HFF-Myc (cell line): ENCODE measurements at places on chromosomes 4 and X.

DNA sequence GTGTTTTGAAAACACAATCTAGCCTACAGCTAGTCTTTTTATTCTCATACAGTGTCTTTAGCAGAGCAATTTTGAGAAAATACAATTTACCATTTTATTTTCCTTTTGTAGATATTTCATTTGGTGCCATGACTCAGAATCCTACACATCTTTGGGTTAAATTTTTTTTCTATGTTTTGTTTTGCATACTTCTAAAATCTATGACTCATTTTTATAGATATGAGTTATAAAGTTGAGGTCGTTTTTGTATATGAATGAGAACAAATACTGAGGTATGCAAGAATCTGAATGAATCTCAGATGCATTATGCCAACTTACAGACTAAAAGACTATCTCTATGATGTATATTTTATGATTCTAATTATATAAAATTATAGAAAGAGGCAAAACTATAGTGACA is 206.5 kb upstream of the ANXA10 start:
- no peak for DNase-seq

- no peak for DNase-seq
These were observed 3.4 kb upstream of the ZRSR2 start for GRCh38 chrX:15786915-15787314.

DNA sequence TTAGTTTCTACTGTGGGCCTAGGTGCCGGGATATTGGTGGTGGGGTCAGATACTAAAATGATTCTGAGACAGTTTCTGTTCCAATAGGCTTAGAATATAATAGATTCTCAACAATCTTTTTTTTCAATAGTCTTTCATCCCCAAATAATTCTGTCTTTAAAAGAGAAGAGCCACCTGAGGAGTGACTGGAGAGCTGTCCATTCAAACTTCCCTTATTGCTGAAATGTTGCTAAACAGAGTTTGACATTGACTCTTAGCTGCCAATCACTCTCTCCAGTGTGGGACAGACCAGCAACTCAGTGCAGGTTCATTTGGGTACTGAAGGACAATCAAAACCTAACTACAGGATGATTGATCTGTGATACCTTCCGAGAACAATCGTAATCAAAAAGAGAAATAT is 12.4 kb upstream of the ADH7 start:
- DNase-seq: no peak

GRCh38 chr4:15930314-15930713 is 8.2 kb downstream of the FGFBP1 start:
- DNase-seq: no peak

DNA sequence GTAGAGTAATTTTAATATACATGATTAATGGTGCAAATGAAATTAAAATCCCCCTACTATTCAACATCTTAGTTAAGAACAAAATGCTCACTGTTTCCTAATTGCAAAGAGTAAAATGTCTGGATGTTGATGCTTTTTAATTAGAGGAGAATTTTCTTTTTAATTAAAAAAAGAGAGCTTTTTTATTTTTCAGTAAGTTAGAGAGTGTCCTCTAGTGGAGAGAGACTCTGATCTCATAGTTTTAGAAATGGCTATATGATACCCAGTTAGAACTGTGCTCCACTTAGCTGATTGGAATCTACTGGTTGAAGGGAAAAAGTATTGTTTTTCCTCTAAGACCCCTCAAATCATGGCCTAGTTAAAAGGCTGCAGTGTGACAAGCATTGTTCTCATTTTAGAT is 312.0 kb upstream of the MAGEB2 start:
- DNase-seq: no peak

DNA sequence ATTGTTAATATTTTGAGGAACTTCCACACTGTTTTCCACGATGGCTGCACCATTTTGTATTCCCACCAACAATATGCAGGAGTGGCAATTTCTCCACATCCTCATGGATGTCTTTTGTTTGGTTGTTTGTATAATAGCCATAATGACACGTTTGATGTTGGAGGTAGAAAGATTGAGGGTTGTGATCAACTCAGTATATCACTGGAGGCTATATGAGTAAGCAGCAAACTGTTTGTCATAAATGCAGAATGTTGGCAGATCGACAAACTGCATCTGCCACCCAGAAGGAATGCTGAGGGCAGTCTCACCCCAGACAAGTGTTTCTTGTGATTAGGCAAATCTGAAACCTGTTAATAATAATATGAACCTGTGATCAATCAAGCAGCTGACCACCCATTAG is 243.9 kb upstream of the WDFY3 start:
- no peak for DNase-seq

DNA sequence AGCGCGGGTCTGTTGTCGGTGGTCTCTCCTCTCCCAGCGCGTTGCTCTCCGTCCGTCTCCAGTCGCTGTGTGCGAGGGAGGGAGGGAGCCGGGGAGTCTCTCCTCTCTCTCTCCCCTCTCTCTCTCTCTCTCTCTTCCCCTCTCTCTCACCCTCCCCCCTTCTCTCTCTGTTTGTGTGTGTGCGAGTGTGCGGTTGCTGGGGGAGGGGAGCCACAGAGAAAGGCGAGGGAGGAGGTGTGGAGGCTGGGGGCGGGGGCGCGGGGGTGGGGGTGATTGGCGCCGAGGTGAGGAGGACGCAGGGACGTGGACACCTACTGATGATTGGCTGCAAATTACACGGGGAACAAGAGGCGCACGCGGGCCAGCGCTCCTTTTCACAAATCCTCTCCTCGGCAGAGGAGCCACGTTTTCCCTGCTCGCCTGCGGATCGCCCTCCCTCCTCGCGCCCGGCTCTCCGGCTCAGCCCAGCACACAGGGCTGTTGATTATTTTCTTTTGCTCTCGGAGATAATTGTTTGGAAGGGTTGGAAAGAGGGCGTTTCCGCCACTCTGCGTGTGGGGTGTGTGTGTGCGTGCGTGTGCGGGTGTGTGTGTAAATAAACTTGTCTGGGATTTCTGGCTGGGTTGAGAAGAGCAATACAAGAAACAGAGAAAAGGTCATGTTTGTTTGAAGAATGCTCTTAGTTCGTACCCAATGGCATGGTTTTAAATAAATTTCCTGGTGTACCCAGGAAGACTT is at the start of gene CXXC4:
Gene CXXC4 (minus strand): TSS at position 73 of the 738 bp plus-strand sequence. CDS start 3,092 bp downstream, outside the sequence.
- DNase-seq: no peak

GRCh38 chrX:154988719-154989118 is 33.8 kb downstream of the F8 start:
- no peak for DNase-seq

DNA sequence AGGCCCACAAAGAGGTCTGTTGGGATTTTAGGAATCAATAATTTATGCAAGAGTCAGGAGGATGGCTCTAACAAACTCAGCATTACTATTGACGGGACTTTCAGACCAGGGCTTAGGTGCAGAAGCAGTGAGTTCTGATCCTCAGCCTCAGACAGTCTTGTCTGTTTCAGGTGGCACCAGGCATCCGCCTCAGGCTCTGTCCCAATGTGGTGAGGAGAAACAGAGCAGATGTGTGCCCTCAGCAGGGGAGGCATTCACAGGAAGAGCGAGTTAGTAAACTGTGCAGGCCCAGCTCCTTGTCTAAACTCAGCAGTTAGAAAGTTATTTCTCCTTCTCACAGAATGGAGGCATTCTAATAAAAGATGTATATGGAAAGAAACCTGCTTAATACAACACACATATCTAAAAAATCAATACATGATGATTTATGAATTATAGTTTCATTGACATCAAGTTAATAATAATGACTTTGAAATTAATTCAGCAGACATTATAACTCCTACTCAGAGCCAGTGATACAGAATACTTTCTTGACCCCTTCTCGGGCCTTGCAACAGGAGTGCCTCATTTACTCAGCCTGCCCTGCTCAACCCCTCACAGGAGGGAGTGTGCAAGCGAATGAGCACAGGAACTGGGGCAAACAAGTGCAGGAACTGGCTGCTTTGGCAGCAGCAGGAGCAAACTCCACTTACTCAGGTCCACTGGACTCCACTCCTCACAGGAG is 202.8 kb upstream of the SMIM31 start:
- no peak for DNase-seq

GRCh38 chr4:153318696-153319320 is 25.7 kb upstream of the MND1 start:
- peak; percentile 22 for DNase-seq

DNA sequence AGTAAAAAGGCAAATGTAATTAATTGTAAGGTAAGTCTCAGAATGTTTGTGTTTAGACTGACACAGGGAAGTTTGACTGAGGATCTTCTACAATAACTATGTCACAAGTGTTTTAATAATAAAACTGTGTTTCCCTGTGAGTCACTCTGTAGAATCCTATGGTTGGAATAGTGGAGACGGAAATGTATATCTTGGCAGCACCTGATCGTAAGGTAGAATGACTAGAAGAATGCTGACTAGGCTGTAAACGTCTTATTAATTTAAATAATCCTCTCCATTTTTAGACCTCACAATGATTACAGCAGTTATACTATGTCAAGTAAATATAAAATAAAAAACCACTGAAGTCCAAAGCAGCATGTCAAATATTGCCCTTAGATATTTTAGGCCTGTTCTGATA is 266.0 kb downstream of the CCSER1 start:
- no peak for DNase-seq

DNA sequence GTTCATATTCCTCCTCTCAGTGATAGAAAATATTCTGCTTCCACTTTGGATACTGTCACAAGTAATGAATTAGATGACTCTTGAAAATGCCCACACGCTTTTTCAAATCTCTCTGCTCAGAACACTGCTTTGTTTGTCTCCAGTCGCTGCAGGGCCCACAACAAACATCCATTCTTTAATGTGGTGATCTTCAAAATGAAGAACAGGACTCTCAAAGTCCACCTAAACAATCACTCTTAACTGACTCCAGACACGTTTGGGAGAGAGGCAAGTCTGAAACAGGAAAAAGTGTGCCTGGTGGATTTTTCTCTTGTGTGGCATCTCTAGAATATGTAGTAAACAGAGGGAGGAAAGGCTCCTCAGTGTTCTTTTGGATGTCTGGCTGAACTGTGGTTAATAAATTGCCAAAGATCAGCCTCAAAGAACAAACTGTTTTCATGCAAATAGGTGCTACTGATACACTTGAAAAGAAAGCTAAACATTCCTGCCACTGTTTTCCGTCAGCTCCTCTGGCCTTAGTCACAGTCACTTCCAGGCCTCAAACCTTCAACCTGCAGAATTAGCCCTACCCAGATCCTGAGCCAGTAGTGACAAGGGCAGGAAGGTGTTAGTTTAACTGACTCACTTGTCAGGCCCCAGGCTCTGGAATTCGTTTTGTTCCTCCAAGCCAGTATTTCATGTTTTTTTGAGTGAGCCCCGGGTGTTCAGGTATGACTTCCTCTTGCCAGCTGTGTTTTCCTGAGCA is 259.6 kb upstream of the GPC4 start:
- DNase-seq: no peak

- no peak for DNase-seq
These were observed 886 bp upstream of the WWC2 start for GRCh38 chr4:183098019-183098722.

GRCh38 chrX:23589496-23589895 is 77.8 kb upstream of the PRDX4 start:
- no peak for DNase-seq

- no peak for DNase-seq
These were observed 76.6 kb downstream of the FBXW7 start for GRCh38 chr4:152459326-152459725.

- DNase-seq: no peak
These were observed 88.8 kb upstream of the PCDH18 start for GRCh38 chr4:137621056-137621455.

GRCh38 chr4:17502756-17503155 is 9.1 kb downstream of the QDPR start:
- DNase-seq: no peak
